ENCODE measurements at places on chromosomes 11 and 22.
A peak's percentile ranks its signal among the peaks of the same experiment; 100 is the strongest.

- no peak for DNase-seq
Observed at GRCh38 chr22:20029550-20030225, 8.8 kb downstream of the TANGO2 start.

DNA sequence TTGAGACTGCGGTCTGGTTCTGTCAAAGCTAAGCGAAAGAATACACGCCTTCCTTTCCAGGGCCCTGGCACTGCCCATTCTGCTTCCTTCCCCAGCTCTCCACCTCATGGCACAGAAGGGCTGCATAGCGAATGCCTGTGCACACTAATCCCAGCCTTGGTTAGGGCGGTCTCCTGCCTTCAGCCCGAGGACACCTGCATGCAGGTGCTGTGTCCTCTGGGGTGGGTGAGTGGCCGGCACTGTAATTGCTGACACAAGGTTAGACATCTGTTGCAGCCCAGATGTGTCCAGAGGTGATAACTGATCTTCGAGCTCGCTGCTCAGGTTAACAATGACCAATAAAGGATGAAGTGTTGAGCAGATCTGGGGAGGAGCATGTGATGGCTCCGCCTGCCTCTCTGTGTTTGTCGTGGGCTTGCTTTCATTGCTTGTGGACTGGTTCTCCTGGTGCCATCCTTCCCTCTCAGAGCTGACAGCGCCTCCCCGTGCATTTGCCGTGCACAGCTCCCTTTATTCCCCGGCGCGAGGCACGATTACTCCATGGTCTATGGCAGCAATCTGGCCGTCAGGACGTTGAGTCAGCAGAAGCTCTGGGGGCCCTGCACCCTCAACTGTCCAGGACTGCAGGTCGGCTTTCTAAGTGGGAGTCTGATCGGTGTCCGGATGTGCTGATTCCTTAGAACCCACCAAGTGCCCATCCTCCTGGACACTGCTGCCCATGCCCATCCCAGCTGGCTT is 1088.2 kb downstream of the BRD1 start:
- no peak for DNase-seq

DNA sequence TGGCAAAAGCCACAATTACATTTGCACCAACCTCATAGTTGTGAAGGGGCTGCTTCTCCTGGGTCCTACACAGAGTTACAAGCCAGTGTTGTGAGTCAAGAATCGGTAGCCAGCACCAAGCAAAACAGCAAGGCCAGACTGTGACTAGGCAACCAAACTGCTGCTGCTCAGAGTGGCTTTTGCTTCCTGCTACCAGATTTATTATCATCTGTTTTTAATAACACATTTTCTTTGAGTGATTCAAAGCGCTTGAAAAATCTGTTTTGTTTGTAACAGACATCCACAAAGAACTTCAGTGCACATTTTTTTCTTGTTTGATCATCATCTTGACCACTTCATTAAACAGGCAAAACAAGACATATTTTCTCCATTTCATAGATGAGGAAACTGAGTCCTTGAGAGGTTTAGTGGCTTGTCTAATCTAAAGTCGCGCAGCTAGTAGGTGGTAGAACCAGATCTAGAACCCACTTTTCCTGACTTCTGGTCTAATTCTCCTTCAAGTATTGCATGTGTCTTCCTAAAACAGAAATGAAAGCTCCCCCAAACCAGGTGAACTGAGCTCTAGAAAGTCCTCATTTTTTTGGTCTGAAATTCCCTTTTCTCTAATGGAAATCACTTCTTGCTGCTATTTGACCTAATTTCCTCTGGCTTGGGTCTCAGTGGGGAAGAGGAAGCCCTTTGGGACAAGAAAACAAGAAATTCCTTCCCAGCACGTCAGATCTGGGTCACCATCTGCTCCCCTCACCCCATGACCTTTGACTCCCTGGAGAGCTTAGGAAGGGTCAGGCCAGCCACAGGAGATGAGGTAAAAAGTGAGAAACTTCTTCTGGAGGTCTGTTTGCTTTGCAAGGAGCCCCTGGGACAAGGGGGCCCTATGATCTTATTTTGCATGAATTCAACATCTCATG is 39.9 kb downstream of the CWC15 start:
- no peak for DNase-seq

DNA sequence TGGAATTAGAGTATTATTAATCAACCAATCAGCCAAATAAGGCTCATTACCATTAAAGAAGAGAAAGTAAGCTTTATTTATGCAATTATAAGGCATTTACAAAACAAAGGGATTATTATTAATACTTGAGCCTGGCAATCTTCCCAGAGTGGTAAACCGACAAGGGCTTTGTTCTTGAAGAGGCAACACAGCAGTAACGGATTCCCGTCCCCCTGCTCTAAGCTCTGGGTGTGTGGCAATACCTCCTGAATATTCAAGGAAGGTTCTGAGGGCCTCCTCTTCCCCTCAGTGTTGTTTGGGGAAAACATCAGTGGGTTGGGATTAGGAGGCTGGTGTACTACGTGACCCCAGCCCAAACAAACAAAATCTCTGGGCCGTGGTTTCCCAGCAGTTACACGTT is 176.5 kb downstream of the TENM4 start:
- no peak for DNase-seq

GRCh38 chr22:36455571-36456463 is 25.6 kb downstream of the TXN2 start:
- no peak for DNase-seq

DNA sequence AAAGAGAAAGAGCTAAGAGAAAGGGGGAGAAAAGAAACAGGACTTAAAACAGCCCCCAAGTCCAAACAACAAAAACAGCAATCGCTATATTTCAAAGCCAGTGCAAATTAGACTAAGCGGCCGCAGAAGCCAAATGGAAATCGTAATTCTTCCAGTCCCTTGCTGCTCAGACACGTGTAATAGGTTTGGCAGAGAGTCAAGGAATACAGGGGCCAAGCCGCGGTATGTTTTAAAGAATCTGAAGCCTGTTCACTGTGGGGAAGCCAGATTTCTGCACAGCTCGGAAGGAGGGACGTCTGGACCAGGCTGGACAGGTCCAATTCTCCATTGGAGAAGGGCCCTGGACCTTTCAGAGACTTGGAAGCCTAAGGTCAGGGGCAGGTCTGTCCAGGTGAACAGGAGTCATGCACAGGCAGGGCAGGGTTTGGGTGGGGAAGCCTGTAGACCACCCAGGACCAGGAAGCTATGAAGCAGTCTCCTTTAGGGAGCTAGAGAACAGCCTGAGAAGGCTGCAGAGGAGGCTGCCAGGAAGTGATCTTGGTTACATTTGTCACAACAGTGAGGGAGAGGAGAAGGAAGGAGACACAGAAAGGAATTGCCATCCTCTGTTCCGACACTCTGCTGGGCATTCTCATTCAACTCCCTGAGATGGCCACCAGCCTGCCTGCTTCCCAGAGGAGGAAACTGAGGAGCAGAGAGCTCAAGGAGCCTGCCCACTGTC is 265.5 kb upstream of the ISX start:
- no peak for DNase-seq

DNA sequence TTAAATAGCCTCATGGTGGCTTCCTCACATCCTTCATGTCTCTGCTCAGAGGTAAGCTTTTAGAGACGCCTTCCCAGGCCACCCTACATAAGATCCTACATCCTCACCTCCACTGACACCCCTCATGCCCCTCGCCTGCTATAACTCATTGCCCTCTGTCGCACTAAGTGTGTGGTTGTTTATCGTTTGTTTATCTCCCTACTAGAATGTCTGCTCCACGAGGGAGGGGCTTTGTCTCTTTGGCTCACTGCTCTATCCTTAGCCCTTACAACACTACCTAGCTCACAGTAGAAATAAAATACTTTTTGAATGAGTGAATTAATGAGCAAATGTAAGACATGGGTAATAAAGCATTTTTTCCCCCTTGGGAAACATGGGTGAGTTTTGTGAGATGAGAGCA is 1.3 kb upstream of the CBLIF start:
- no peak for DNase-seq

GRCh38 chr11:19832086-19832750 is 119.6 kb downstream of the NAV2 start:
- DNase-seq, result no peak

- no peak for DNase-seq
Observed at GRCh38 chr11:12087075-12088004, 23.1 kb upstream of the MICAL2 start.

DNA sequence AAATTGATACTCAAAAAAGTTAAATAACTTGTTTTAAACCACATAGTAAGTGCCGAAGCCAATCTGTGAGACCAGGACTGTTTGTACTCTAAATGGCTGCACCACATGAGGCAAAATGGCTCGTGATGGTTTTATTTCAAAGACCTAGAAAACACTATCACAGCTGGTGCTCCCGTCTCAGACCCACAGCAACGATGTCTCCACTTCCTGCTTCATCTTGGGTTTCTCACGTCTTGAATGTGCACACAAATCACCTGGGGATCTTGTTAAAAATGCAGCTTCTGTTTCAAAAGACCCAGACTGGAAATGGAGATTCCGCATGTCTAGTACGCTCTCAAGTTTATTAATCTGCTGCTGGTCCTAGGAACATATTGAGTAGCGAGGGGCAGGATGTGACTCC is 1.2 kb downstream of the CD3E start:
- no peak for DNase-seq

DNA sequence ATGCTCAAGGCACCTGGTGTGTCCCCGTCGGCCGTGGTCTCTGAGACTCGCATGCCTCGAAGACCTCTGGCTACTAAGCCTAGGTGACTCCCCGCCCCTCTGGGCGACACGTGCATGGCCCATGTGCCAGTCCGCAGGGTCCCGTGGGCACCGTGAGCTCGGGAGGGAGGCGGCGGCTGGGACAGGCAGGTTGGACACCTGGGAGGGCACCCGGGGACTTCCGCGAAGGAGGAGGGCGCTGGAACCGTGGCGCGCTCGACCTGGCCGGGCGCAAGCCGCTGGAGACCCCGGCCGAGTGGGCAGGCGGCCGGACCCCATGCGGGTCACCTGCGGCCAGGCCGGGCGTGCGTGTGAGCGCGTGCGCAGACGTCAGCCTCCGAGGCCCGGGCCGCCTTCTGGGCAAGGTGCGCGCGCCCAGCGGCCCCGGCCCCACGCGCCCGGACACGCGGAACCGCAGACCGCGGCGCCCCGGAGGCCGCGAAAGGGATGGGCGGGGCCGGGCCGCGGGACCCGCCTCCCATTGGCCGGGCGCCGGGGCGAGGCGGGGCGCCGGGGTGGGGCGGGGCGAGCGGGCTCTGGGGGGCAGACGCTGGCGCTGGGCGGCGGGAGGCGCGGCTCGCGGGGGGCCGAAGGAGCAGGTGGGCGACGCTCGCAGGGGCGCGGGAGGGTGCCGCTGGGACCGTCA is 579 bp upstream of the RASD2 start:
- peak; percentile 38 for DNase-seq

DNA sequence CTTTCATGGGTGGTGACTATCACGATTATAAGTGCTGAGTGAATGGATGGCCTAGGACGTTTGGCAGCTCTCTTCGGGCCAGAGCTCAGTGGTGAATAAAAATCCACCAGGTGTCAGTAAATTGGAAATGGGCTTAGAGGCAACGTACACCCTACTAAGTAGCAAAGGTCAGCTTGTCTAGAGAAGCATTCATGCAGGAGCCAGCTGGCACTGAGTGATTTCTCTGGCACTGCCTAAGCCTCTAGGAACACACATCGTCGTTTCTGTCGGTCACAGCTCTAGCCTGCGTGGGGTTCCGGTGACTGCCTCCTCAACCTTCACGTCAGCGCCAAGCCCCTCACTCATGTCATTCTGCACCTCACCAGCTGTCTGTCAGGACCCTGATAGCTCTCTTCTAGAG is 192.4 kb upstream of the NTM start:
- no peak for DNase-seq

DNA sequence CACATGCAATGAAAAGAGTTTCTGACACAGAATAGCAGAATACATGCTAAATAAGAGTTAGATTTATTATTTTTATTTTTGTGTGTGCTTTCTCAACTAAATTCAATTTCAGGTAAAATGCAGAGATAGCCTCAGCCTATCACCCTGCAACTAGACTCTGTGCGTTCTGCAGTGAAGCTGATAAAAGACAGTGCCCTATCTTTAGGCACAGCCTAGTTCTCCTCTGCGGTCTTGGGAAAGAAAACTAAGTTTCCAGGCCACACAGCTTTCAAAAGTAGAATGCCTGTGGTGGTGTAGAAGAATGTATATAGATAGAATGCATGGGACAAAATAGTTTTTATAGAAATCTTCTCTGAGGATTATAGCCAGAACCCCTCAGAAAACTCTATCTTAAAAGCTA is 12.0 kb upstream of the MMP1 start:
- no peak for DNase-seq

GRCh38 chr11:2376751-2377451 is at the start of gene CD81:
CD81 (plus strand) TSS chr11:2377310; CDS start chr11:2377550, 240 bp downstream.
- DNase-seq, result peak; percentile 35

- DNase-seq, result no peak
Observed at GRCh38 chr22:46147471-46148267, 2.7 kb upstream of the PPARA start.

DNA sequence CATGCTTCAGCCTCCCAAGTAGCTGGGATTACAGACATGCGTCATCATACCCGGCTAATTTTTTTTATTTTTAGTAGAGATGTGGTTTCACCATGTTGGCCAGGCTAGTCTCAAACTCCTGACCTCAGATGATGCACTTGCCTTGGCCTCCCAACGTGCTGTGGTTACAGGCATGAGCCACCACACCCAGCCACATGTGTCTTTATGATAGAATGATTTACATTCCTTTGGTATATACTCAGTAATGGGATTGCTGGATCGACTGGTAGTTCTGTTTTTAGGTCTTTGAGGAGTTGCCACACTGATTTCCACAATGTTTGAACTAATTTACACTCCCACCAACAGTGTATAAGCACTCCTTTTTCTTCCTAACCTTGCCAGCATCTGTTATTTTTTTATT is 276.2 kb downstream of the METTL15 start:
- no peak for DNase-seq

- no peak for DNase-seq
Observed at GRCh38 chr11:98736833-98737232, 283.9 kb upstream of the CNTN5 start.

GRCh38 chr11:80944758-80945157 is 1503.9 kb upstream of the TENM4 start:
- DNase-seq, result no peak

- no peak for DNase-seq
Observed at GRCh38 chr11:84854498-84854880, 772.7 kb downstream of the DLG2 start.

- no peak for DNase-seq
Observed at GRCh38 chr11:119721129-119722120, 7.6 kb downstream of the NECTIN1 start.

DNA sequence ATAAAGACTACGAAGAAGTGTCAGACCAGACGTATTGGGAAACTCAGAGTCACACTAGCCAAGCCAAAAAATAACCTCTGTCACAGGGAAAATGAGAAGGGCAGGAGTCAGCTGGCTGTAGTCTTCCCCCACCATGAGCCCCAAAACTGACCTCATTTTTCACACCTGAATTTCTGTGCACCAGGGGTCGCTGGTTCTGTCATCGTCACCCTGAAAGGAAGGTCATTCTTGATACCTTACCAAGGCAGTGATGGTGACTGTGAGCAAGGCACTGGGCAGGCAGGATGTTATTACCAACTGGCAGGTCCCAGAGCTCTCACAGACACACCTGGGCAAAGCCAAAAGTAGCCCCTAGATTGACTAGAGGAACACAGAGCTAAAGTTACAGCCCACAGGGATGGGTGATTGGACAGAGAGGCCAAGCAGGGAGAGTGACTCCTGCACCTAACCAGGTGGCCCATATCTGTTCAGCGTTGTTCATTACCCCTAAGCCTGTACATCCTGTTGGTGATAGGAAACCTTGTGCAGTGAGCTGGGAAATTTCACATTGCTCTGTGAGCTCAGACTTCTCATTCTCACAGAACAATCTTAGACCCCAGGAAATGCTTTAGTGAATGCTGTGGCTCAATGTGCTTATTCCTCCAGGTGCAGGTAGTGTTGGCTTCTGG is 32.3 kb upstream of the OR56A1 start:
- no peak for DNase-seq

All from stimulated activated CD4-positive, alpha-beta T cell treated with anti-CD3 and anti-CD28 coated beads, TNF-alpha, amount 100 ng/mL, for 48 hours (primary cell).